ENCODE measurements at places on chromosomes 6 and 20.

DNA sequence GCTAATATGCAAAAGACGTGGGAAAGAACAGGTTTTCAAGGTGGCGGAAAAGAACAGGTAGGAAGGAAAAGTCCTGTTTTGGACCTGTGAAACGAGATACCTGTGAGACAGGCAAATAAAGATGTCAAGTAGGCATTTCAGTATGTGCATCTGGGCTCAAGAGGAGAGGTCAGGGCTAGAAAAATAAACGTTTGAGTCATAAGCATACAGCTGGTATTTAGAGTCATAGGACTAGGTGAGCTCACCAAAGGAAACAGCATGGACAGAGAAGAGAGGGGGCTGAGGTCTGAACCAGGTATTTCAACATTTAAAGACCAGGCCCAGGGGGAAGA is 14.9 kb downstream of the MTFR2 start:
- no peak for DNase-seq

GRCh38 chr6:26554697-26555504 is 16.7 kb downstream of the HMGN4 start:
- DNase-seq = peak; percentile 48

DNA sequence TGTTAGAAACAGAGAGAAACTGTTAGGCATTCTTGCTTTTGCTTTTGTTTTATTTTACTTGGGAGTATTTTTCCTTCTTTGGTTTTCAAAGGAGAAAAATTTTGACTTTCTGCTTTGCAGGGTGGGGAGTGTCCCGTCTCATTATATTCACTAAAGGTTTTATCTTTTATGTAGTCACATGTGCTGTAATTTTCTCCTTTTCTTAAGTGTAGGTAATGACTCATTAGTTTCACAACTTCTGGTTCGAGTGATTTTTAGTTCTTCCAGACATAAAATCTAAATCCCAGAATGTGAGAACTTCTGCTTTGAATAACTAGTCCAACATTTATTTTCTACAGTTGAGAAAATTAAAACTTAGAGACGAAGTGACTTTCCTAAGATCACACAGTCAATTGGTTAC is 37.7 kb downstream of the ADGRF1 start:
- no peak for DNase-seq

GRCh38 chr20:3843490-3843889 is 3.1 kb upstream of the MAVS start:
- no peak for DNase-seq

DNA sequence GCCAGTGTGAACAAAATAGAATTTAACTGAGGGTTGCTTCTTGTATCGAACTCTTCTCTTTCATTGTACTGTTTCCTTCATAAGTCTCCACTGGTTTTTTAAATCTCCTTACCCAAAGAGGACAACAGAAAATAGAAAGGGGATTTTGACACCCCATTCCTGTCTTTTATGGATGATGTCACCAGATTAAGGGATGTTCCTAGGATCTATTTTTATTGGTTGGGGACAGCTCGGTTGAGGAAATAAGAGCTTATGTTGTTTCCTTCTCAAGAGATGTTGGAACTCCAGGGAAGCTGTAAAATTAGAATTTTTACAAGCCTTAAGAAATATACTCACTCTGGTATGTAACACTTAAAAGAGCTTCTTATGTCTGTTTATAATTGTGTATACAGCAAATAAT is 171.5 kb downstream of the PHF3 start:
- no peak for DNase-seq

Data from stimulated activated CD4-positive, alpha-beta T cell treated with anti-CD3 and anti-CD28 coated beads, Interleukin-2, amount 100 ng/mL, for 4 hours (primary cell).